ENCODE measurements at places on chromosomes 7 and 10. TPM values are rescaled to one million over a fixed set of nuclear protein-coding genes. Genes with fewer than 3 reads are reported as not detected.

CPVL gene
- 2.7 TPM for total RNA-seq

PRSS37 gene
- not detected for total RNA-seq

DNA sequence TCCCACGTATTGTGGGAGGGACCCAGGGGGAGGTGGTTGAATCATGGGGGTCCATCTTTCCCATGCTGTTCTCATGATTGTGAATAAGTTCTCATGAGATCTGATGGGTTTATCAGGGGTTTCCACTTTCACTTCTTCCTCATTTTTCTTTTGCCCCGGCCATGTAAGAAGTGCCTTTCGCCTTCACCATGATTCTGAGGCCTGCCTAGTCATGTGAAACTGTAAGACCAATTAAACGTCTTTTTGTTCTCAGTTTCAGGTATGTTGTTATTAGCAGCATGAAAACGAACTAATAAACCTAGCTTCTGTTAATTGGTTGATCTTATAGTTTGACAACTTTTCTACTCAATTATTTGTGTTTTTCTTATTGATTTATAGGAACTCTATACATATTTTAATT, 206.3 kb downstream of the NXPH1 start:
- no peak for DNase-seq

ACSM6 gene
- total RNA-seq: not detected

DNA sequence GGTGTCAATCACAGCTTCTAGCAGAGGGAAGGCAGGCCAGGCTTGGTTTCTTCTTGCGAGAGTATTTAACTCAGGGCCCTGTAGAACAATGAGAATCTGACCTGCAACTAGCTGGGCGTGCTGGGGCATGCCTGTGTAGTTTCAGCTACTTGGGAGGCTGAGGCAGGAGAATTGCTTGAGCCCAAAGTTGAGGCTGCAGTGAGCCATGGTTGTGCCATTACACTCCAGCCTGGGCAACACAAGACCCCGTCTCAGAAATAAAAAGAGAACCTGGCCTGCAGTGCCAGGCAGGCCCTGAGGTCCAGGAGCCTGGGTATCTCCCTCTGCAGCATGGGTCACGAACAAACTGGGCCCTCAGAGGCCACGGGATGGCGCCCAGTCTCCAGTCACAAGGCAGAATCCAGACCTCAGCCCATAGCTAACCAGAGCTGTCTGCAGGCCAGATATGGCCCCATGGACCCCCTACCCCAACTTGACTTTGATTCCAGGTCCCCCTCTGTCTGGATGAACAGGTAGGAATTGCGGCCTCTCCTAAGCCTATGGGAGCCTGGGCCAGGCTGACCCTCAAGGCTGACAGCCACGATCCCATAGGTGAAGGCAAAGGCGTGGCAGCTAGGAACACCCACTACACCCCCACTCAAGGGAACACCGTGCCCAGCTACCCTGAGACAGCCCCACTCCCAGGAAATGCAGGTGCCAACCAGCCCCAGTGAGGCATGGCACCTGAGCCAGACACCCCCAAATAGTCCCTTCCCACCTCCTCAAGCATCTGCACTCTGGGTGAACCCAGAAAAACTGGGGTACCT, 102.7 kb upstream of the TNRC18 start:
- DNase-seq: no peak

DNA sequence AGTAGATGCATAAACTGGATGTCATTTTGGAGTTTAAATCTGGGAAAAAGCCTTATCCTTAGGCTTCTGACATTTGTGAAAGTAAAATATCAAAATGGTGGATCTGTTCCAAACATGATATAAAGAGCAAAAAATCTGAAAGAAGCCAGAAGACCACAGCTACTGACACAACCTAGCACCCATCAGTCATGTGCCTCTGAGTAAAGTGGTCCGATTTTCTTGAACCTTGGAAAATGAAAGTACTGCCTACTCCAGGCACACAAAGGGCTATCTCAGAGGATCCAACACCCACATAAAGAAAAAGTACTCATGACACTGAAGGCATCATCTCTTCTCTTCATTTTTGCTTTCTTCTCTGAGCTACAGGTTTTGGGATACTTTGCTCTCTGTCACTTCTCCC, 150.7 kb downstream of the KMT2E start:
- DNase-seq: no peak

- DNase-seq: no peak
Measured at GRCh38 chr10:83632701-83633100, 506.6 kb upstream of the GHITM start.

GRCh38 chr7:157368955-157369354, 32.2 kb downstream of the DNAJB6 start:
- DNase-seq: no peak

DNA sequence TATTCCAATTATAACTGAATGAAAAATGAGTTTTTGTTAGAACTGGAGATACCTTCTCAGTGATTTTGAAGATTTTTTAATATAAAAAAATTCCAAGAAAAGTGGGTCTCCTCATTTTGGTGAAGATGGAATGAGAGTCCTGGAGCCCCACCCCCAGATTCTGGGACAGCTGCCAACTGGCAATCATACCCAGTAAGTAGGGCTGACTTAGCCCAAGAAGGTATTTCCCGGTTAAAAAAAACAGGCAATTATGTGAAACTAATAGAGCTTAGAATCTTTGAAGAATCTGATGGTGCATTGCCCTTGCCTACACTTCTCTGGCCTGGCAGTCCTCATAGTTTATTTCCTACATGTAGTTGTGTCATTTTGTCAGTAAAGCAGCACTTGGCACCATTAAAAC, 52.8 kb upstream of the VWDE start:
- DNase-seq: no peak

FGL2 gene
- total RNA-seq: 18.0 TPM

GRCh38 chr7:29288181-29289091, 93.9 kb downstream of the CHN2 start:
- no peak for DNase-seq

All from right atrium auricular region (tissue), 2 donors.